HFFc6 (cell line): ENCODE measurements at places on chromosomes 5 and 9. TPM values are rescaled to one million over a fixed set of nuclear protein-coding genes. Genes with fewer than 3 reads are reported as not detected.

- DNase-seq, result no peak
These were observed 31.5 kb upstream of the C5orf58 start for GRCh38 chr5:170201311-170201710.

DNA sequence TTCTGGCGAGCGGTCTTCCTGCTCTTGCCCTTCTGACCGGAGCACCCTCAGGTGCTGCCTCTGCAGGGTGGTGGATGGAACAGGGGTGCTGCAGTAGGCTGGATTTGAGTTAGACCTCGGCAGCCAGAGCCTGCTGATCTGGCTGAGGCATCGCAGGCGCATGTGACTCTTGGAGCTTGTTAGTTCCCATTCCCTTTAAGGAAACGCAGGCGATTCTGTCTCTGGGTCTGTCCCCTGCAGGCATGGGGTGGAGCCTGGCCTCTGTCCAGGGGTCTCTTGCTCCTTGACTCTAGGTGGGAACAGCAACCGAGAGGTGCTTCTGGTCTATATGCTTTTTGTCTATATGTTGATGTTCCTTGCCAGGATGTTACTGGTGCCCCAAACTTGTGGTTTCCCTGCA is 3.1 kb downstream of the WNK2 start:
- no peak for DNase-seq

DNA sequence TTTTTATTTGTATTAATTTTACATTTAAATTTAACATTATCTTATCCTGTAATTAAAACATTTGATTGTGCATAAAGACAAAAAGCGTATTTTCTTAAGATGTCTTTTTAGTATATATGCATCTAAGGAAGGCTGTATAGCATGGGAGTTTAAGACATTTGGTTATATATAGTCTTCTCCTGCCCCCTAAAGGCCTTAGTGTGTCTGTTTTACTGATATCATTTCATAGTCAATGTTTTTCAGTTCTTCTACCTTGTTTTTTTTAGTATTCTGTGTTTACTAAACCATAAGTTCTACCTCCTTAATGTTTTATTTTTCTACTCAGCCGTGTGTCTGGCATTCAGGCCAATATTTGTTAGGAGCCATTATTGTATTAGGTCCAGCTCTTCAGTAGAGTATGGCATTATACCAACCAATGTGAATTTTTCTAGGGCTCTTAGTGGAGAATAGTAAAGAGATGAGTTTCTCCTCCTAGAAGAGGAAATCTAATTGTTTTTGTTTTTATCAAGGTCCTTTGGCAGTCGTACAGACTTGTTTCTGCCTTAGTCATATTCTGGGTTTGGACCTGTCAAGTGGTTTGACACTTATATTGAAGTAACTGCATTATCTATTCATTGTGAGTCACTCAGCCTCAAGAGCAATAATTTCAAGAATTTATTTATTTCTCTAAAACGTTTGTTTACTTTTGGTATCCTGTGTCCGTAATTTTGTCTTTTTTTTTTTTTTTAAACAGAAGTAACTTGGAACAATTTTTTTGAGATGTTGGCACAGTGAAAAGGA is 74.8 kb downstream of the SLF1 start:
- peak; percentile 95 for DNase-seq

DNA sequence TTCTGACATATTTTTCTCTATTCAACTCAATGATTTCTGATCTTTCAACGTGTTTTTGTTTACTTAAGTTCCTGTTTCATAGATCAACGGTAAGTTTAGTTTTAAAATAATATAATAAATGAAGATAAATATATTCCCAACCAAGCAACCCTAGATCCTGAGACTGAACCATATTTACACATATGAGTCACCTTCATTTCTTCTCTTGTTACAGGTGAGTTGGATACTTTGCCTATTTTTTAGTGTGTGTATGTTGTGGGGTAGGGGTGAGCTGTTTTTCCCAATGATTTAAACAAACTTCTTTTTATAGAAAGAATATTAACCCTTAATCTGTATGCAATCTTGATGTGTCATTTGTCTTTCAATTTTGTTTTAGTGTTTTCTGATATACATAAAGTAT is 186.9 kb downstream of the MCTP1 start:
- no peak for DNase-seq

Gene PCDHGB6
- total RNA-seq, result 0.80 and 1.1 TPM in 2 replicates

Gene TSTD2
- 7.0 and 8.9 TPM in 2 replicates for total RNA-seq

Gene NSUN2
- 57.9 to 66.7 TPM (median 64.2 TPM) in 3 replicates for total RNA-seq

DNA sequence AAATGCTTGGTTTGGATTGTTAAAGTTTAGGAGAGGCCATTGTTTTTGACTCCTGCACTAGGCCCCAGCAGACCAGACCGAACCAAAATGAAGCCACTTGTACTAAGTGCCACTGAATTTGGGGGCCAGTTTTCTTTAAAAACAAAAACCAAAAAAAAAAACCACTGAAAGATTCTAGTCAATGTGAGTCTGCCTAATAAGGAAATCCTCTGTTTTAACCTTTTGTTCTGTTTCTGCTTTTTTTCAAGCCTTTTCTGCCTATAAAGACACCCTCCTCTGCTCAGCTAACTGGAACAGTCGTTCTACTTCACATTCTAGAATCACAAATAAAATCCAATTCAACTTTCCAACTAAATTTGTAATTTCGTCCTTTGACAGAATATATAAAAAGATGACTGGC is 64.9 kb downstream of the SERINC5 start:
- DNase-seq, result no peak

GRCh38 chr5:77427998-77428397 is 64.1 kb downstream of the WDR41 start:
- no peak for DNase-seq

Gene PCSK1
- total RNA-seq, result not detected in 3 replicates

Gene TRMT10B
- total RNA-seq, result 2.0 to 2.9 TPM (median 2.9 TPM) in 3 replicates

GRCh38 chr5:68522863-68523262 is 307.3 kb downstream of the PIK3R1 start:
- peak; percentile 38 for DNase-seq

Gene TMEFF1
- total RNA-seq, result 1.3 to 1.9 TPM (median 1.9 TPM) in 3 replicates

Gene SMIM27
- 11.9 to 17.1 TPM (median 13.2 TPM) in 3 replicates for total RNA-seq

Gene PIP5KL1
- total RNA-seq, result 1.5 to 2.1 TPM (median 2.1 TPM) in 3 replicates

Gene EQTN
- total RNA-seq, result not detected in 3 replicates
